ENCODE measurements at places on chromosomes 2 and 18.

- DNase-seq, result peak; percentile 46
Observed at GRCh38 chr18:70373042-70373519, 84.2 kb downstream of the SOCS6 start.

GRCh38 chr2:12787891-12788801, 71.4 kb downstream of the TRIB2 start:
- DNase-seq, result no peak

DNA sequence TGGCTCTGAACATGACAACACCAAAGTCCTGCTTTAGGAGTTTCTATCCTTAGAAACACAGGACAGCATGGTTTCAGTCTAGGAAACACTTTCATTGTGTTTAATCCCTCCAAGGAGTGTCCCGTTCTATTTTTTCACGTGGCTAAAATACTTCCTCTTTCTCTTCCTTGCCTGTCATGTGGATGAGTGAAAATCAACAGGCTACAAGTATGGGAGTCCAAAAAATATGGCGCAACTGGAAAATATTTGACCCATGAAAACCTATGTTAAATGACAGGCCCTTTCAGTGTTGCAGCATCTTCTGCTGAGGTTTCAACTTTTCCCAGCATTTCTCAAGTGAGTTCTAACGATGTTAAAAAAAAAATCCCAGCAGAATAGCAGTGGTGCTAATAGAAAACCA, 146.3 kb downstream of the LAMA3 start:
- DNase-seq, result no peak

- peak; percentile 84 for DNase-seq
Observed at GRCh38 chr2:217789003-217789735, 213.6 kb downstream of the TNS1 start.

GRCh38 chr2:86661333-86661732, 37.7 kb upstream of the RNF103 start:
- DNase-seq, result no peak

GRCh38 chr18:62784338-62784965, 69.1 kb downstream of the PHLPP1 start:
- DNase-seq, result no peak

GRCh38 chr2:239392688-239393387, 8.0 kb downstream of the HDAC4 start:
- no peak for DNase-seq

DNA sequence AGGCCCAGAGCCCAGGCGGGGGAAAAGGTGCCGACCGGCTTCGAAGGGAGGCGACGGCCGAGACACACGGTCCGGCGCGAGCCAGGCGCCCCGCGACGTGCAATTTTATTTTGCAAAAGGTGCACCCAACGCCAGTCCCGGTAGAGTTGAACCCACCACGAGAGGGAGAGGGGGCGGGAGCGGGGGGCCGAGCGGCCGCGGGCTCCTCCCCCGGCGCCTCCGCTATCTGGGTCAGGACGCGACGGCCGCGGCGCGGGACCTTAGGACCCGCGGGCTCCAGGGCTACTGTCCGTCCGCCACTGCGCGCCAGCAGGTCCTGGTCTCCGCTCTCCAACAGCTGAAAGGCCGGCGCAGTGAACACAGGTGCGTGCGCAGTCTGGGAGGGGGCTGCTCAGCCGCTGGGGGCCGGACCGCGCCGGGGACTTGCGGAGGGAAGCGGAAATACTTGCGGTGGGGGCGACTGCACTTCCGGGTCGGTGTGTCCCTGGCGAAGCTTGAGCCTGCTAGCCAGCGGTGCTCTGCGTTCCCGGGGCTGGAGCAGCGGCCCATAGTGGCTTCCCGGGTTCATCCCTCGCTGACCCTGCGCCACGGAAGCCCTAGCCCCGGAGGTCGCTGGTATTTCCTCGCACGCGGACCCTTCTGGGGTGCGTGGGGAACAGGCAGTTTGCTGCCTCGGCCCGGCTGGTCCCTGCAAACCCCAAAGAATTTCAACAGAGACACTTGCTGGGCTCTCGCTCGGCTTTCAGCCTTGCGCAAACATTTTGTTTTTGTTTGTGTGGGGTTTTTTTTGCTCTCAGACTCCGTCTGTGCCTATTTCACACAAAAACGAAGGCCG, at the start of gene RMDN2:
RMDN2 (plus strand) TSS at position 225 of the 835 bp plus-strand sequence. CDS start 3,991 bp downstream, outside the sequence.
- peak; percentile 96 for DNase-seq

DNA sequence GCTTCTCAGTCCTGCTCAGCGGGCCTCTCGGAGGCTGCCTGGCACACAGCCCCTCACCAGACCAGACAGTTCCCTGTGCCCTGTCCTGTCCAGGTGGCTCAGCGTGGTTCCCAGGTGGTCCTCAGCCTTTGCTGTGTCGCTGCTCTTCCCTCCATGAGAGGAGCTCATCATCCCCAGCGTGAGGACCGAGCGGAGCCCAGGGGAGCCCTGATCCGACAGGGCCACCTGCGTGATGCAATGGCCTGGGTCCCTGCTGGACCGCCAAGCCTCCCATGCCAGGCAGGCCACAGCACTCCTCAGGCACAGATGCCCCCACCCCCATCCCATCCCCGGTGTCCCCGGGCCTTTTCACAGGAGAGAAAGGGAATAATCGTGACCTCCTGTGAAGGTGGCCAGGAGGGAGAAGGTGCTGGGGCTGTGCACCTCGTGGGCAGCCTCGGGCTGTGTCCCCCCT, 4.3 kb downstream of the GPC1 start:
- DNase-seq, result no peak

GRCh38 chr2:54284826-54285225, 28.8 kb upstream of the TSPYL6 start:
- no peak for DNase-seq

- no peak for DNase-seq
Observed at GRCh38 chr18:44556296-44556695, 124.4 kb upstream of the SETBP1 start.

- no peak for DNase-seq
Observed at GRCh38 chr2:9980520-9980919, 29.0 kb downstream of the GRHL1 start.

DNA sequence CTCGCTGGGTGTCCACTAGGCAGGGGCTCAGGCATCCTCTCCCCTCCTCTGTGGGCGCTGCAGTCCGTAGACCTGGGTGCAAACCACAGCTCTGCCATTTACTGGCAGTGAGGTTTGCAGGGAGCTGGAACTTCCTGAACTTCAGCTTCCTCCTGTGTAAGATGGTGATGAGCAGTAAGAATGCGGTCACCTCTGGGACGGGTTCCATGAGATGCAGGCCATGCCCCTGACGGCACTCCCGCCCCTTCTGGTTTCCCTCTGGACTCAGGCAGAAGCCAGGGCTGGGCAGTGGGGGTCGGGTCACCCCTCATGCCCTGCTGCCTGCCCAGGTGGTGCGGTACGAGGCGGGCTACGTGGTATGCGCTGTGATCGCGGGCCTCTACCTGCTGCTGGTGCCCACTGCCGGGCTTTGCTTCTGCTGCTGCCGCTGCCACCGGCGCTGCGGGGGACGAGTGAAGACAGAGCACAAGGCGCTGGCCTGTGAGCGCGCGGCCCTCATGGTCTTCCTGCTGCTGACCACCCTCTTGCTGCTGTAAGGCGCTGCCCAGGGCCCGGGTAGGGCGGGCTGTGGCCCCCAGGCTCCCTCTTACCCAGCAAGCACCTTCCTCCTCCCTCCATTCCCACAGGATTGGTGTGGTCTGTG, 1.5 kb downstream of the PROM2 start:
- DNase-seq, result no peak

DNA sequence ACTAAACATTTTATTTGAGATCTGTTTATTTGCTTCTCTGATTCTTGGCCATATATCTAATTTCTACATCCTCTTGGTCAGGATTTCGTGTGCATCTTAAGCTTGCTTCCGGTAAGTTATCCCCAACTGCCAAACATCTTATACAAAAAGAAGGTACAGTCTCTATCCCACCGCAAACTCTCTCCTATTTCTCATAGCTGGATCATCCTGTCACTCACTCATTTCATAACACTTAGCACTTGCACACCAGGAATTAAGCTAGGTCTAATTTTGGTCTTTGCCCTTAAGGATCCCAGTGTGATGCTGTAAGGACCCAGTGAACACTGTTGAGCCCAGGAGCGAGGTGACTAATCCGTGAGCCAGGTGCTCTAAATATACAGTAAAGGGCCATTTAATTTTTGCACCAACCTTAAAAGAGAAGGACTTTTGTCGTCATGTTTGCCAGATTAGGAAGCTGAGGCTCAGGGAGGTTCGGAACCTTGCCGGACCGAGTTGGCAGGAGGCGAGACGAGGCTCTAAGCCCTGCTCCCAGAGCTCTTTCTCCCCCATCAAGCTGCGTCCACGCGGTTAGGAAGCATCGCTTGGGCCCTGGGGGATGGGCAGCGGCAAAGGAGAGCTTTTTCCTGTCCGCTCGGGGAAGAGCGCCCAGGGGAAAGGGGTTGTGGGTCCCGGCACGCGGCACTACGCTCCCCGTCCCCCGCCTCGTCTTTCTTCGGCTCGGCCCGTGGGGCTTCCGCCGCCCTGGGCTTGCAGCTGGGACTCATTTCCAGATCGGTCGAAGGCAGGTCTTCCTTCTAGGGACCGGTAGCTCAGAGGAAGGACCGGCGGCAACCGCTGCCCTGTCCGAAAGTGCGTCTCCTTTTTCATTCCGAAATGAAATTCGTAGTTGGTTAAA, 4.1 kb upstream of the ITPRIPL1 start:
- DNase-seq, result peak; percentile 23

DNA sequence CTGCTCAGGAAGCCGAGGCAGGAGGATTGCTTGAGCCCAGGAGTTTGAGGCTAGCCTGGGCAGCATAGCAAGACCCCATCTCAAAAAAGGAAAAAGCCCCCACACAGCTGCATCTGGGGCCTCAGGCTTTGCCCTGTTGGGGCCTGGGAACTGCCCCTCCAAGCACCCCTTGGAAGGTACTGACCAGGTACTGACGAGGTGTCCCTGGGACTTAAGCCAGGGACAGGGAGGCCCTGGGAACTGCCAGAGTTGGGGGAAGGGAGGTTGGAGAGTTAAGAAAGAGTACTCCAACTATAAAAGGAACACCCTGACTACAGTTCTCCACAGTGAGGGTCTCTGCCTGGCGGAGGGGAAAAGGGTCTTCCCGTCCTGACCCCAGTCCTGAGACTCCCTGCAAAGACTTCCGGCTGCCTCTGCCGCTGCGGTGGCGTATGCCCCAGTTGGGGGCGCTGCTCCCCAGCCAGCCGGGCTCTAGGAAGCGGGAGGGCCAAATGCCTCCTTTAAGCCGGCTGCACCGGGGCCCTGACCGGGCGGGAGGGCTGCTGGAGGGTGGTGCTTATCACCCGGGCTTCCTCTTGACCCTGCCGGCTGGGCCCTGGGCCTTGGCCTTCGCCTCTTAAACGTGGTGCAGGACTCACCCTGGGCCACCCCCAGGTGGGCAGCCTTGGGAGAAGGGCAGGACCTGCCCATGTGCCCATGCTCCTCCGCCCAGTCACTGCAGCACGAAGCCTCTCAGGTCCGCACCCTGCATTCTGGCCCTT, 12.8 kb downstream of the SLC30A3 start:
- DNase-seq, result peak; percentile 69

DNA sequence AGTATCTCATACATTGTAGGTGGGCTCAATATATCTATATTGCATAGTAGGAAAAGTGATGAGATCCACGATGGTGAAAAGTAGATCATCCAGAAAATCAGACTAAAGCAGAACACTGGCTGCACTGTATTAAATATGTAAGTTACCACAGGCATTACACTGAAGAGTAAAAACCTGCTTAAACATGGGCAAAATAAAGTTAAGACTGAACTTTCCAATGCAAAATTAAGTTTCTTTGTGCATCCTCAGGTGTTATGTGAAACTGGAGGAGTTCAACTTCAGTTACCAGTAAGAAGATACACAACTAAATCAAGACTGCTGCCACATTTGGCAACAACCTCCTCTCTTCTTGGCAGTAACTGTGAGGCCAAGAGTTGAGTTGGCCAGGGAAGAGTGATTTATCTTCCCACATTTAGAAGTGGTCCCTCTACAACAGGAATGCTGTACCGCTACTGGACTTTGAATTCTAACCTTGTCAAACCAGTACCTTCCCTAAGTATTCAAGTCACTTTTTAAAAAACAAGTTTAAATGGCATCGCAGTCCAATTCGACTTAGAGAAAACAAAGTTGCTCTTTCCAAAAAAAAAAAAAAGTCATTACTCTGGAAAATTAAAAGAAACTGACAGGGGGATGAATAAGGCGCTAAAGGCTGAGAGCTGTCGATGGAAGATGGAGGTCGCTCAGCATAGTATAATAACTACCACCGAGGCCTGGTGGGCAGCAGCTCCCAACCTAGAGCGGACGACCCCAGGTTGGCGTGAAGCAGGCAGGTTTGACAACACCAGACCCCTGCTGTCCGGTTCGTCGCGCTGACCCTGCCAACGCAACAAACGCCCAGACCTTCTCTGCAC, 1.1 kb downstream of the MAP4K3 start:
- peak; percentile 34 for DNase-seq

DNA sequence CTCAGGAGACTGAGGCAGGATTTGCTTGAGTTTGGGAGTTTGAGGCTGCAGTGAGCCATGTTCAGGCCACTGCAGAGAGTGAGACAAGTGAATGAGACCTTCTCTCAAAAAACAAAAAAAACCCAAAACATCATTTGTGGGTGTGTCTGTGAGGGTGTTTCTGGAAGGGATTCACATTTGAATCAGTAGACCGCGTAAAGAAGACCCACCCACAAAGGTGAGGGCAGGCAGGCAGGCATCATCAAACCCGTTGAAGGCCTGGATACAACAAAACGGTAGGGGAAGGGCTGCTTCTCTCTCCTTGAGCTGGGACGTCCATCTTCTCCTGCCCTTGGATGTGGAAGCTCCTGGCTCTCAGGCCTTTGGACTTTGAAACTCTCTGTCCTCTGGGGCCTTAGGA, 25.4 kb downstream of the CDKL4 start:
- DNase-seq, result no peak

DNA sequence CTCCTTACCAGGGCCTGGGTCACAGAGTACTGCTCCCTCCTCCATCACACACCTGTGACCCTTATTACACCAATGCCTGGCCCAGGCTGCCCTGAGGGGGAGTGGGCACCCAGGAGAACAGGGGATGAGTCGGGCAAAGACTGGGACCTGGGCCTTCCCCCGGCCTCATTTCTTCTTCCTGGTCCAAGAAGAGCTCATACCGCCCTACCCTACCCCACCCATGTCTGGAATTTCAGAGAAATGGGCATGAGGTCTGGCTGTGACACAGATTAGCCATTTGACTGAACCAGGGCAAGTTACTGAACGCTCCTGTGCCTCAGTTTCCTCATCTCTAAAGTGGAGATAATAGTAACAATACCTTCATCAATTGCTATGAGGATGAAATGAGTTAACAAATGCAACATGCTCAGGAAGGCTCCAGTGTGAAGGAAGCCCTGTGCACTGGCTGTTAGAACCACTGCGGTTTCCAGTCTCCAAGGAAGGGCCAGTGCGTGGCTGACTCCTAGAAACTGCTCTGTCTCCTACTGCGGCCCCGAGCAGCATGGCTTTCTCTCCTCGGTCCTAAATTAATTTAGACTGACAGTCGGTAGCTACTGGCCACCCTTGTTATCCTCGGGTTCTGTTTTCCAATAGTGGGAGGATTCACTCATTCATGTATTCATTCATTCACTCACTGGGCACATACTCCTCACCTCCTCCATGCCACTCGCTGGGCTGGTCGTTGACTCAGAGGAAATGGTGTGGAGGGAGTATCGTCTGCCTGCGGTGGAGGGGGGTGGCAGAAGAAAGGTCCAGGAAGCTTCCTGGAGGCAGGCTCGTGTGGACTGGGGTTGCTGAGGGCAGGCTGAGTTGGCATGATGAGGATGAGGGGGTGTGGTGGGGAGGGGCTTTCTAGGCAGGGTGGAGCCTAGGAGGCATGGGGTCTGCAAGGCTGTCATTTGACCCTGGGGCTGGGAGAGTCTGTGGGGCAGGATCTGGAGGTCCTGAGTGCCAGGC, 175.6 kb downstream of the GLI2 start:
- no peak for DNase-seq

Data from hepatocyte (in vitro differentiated cells).